Testis (tissue), 5 donors: ENCODE measurements at places on chromosomes 3 and 15.

DNA sequence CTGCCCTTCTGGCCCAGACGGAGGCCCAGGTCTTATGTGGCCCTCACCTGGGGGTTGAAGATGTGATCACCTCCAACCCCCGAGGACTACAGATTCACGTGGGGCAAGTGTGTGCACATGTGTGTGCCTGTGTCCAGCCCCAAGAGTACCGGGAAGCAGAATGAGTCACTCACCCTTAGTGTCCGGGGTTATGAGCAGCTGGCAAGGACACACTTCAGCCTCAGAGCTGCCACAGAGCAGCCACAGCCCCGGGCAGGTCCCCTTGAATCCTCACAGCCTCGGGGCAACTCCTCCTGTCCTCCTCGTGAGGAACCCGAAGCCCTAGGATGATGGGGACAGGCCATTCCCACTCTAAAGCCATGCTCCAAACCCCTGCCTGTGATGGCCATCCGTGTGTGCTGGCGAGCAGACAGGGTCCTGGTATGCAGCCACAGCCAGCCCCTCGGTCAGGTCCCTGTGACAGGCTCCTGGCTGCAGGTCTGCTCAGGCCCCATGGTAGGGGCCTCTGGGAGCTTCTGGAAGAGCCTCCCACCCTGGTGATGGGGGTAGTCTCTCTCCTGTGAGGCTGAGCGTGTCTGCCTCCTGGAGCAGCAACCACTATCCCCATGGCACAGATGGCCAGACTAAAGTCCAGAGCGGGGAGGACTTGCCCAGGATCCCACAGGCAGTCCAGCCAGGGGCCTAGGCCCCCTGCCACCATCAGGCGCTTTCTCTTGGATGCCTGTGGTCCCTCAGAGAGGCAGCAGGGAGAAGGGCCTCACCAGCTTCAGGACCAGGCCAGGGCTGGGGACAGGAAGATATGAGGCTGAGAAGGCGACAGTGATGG lies 852 bp downstream of the STAB1 start:
- no peak for DNase-seq

GRCh38 chr3:39814007-39814406 lies 4.6 kb downstream of the MYRIP start:
- no peak for DNase-seq

GRCh38 chr3:36840453-36840921 lies 76.1 kb upstream of the DCLK3 start:
- DNase-seq = no peak

- no peak for DNase-seq
These were observed 3.9 kb downstream of the CILP start for GRCh38 chr15:65207280-65207840.

DNA sequence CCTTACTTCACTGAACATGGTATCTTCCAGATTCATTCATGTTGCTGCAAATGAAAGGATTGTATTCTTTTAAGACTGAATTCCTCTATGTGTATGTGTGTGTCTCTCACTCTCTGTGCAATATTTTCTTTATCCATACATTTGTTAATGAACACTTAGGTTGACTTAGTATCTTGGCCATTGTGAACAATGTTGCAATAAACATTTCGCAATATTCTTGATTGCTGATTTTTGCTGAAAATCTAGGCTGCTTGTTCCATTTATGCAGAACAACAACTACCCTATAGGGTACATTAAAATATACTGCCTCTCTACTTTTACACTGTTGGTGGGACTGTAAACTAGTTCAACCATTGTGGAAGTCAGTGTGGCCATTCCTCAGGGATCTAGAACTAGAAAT lies 732.4 kb downstream of the CADM2 start:
- no peak for DNase-seq

- DNase-seq = no peak
These were observed 40.5 kb downstream of the CMTM7 start for GRCh38 chr3:32432045-32432710.

DNA sequence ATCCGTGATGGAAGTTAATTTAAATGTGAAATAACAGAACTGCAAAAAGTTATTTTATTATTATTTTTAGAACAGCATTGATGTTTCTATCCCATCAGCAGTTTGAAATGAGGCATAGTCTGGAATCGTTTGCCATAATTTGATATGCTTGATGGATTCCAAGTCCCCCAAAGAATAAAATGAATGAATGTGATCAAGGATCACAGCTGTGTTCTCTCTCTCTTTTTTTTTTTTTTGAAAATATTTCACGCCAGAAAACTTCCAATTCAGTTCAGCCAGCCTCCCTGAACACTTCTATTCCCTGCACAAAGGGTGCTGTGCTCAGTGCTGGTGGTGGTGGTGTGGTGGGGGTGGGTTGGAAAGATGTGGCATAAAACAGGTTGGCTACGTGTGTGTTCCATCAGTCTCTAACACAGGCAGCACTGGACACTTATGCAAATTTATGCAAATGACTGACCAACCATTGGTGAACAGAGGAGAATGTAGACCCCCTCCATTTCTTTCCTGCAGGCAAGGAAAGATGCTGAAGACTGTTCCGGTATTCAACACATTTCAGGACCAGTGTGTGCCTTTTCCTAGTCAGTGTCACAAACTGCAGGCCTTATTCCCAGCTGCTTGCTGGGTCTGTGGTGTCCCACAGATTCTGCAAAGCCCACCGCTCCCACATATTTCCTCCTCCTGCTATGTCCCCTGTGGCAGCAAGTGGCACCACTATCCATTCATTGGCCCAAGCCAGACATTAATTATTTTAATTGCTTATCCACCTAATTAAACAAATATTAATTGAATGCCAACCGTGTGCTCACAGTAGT lies 10.6 kb downstream of the ARNT2 start:
- no peak for DNase-seq

GRCh38 chr15:55218056-55218455 lies 21.3 kb upstream of the RSL24D1 start:
- no peak for DNase-seq

DNA sequence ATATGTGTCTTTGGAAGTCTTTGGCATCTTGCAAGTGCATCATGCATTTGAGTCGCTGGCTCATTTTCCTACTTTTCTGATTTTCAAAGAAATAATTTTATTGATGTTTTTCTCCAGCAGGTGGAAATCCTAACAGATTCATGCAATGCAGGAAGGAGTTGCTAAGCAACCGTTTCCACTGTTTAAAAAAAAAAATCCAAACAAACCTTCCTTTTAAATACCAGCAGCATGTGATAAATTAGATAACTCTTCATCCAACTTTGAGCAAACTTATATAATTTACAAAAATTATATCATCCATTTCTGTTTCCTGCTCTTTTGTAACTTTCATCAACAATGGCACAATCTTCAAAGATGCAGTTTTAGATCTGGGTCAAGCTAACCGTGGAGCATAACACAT lies 364.1 kb downstream of the MFSD1 start:
- no peak for DNase-seq

- peak; percentile 31 for DNase-seq
These were observed 77.8 kb downstream of the IL20RB start for GRCh38 chr3:137035631-137036030.

- no peak for DNase-seq
These were observed 13.4 kb upstream of the SATB1 start for GRCh38 chr3:18438586-18438985.

DNA sequence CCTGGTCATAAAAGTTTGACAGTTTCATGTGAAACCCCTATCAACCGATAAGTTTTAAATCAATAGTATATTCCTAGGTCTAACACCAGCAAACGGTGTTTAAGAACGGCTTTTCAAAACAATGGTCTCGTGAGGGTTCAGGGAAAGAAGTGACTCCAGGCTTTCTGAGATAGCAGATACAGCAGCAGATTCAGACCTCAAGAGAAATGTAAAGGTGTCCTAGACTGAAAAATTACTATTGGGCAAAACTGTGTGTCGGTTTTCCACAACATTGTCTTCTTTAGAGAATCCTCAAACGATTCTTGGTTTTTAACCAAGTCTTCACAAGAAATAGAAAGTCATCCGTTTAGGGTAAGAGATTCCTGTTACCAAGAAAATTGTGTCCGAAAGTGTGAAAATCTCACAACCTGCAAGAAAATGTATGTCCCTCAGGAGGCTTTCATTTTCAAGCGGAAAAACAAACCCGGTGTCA lies 1.2 kb downstream of the SETD2 start:
- DNase-seq = no peak

DNA sequence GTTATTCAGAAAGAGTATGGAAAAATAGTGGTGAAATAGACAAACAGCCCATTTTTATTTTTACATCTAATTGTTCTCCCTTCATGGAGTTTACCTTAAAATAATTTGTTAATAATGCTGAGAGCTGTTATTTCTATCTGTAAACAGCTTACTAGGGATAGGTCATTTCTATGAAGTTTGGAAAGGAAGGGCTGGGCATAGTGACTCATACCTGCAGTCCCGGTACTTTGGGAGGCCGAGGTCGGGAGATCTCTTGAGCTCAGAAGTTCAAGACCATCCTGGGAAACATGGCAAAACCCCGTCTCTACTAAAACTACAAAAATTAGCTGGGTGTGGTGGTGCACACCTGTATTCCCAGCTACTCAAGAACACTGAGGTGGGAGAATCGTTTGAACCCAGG lies 624.3 kb upstream of the LMCD1 start:
- DNase-seq = no peak

DNA sequence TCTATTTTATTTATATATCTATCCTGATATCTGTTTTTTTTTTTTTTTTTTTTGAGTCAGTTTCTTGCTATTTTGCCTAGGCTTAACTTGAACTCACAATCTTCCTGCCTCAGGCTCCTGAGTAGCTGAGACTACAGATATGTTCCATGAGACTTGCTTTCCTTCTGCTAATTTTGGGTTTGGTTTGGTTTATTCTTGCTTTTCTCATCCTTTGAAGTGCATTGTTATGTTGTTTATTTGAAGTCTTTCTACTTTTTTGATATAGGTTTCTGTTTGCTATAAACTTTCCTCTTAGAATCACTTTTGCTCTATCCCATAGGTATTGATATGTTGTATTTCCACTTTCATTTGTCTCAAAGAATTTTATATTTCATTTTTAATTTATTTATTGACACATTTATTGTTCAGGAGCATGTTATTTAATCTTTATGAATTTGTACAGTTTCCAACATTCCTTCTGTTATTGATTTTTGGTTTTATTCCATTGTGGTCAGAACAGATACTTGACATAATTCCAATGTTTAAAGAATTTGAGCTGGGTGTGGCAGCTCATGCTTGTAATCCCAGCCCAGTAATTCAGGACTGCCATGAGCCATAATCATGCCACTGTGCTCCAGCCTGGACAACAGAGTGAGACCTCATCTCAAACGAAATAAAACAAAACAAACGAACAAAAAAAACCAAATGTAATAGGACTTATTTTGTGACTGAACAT lies 62.3 kb upstream of the PLSCR4 start:
- DNase-seq = no peak

DNA sequence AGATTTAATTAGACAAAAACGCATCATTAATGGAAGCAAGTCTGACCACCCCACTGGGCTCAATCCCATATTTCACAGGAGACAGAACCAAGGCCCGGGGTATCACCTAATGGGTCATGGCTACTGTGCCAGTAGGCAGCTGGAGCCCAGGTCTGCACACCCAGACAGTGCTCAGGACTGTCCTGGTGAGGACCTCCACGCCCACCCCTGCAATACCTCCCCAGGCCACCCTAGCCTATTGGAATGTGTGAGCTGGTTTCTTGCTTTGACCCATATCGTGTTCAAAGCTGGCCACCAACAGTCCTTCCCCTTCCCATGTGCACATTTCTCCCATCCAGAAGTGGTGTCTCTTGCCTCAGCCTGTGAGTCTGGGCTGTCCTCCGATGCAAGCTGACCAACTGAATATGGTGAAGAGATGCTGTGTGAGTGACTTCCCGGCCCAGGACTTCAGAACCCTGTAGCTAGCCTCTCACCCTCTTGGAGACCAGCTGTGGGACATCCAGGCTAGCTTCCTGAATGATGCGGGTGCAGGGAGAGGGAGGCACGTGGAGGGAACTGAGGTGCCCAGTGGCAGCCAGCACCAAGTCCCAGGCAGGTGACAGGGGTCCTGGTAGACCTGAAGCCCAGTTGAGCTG lies 19.1 kb downstream of the SLC6A20 start:
- no peak for DNase-seq

- DNase-seq = no peak
These were observed 51.5 kb upstream of the POLR2M start for GRCh38 chr15:57655053-57655452.

GRCh38 chr15:35019404-35020327 lies 31.6 kb upstream of the ZNF770 start:
- no peak for DNase-seq
